Stimulated activated naive CD4-positive, alpha-beta T cell treated with Interleukin-2 at 50 U/mL for 16 hours (primary cell): ENCODE measurements at places on chromosomes 12 and 14.

GRCh38 chr14:65440230-65440629 is 27.7 kb downstream of the FUT8 start:
- no peak for DNase-seq

- DNase-seq, result no peak
These were observed 138.9 kb downstream of the PIK3C2G start for GRCh38 chr12:18400186-18400585.

- DNase-seq, result no peak
These were observed 244.3 kb upstream of the NOVA1 start for GRCh38 chr14:26841920-26842741.

DNA sequence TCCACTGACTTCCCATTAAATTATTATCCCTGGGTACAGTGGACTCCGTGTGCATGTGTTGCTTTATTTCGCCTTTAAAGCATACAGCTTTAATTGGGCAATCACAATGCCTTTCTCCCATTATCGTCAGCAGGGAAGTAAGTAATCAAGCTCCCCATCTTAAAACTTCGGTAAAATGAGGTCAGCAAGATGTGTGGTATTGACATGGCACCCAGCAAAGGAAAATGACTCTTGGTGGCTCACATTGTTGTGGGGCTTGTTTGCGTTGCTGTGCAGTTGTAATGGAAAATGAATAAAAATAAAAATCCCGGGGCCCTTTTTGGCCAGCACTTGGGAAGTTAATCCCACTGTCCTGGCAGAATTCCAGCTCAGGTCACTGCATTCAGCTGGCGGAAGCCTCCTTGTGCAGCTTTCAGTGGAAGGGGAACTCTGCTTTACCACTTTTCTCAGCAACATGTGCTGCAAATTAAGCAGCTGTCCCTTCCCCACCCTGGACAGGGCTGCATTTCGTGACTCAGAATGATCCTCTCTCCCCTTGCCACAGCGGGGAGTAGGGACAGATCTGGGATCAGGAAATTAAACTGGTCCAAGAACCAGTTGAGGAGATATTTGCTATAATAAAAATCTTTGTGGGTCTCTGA is 13.9 kb upstream of the ATP2A2 start:
- DNase-seq, result no peak

DNA sequence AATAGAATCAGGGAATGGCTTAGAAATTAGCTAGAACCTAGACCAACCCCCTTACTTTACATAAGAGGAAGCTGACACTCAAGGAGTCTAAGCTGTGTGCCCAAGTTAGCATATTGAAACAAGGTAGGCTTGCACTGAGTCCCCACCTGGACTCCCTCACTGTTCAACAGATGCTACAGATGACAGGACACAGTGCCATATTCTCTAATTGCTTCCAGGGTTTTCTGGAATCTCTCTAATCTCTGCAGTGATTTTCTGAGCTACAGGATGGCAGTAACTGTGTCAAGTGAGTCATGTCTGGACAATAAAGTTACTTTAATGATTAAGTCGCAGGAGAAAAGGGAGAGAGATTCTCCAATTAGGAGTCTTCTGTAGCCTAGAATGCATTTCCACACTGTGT is 35.8 kb downstream of the AKAP6 start:
- no peak for DNase-seq

DNA sequence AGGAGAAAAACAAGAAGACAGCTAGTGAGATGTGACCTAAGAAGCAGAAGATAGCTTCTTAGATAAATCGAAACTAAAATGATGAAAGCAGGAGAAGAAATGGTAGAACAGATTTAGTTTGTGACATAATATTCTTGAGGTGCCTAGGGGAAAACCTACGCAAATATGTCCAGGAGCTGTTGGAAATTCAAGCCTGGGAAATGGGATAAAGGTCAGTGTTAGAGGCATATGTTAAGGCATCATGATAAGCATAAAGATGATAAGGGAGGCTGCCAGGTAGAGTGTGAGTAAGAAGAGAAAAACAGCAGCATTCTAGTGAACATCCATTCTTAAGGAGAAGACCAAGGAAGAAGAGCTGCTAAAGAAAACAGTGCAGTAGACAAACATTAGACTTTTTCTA is 109.6 kb upstream of the LGR5 start:
- no peak for DNase-seq

DNA sequence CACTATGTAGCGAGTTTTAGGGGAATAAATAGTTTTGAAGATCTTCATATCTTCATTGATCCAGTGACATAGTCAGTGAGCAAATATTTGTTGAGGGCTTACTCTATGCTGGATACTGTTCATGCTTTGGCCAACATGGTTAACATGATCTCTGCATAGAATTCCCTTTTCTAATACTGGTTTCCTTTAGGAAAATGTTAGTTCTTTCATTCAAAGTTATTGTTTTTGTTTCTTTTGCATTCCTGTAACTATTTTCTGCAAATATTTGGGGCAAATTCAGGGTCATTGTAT is 226.5 kb downstream of the C12orf50 start:
- DNase-seq, result no peak

- no peak for DNase-seq
These were observed 114.2 kb downstream of the PDE3A start for GRCh38 chr12:20482491-20483054.

DNA sequence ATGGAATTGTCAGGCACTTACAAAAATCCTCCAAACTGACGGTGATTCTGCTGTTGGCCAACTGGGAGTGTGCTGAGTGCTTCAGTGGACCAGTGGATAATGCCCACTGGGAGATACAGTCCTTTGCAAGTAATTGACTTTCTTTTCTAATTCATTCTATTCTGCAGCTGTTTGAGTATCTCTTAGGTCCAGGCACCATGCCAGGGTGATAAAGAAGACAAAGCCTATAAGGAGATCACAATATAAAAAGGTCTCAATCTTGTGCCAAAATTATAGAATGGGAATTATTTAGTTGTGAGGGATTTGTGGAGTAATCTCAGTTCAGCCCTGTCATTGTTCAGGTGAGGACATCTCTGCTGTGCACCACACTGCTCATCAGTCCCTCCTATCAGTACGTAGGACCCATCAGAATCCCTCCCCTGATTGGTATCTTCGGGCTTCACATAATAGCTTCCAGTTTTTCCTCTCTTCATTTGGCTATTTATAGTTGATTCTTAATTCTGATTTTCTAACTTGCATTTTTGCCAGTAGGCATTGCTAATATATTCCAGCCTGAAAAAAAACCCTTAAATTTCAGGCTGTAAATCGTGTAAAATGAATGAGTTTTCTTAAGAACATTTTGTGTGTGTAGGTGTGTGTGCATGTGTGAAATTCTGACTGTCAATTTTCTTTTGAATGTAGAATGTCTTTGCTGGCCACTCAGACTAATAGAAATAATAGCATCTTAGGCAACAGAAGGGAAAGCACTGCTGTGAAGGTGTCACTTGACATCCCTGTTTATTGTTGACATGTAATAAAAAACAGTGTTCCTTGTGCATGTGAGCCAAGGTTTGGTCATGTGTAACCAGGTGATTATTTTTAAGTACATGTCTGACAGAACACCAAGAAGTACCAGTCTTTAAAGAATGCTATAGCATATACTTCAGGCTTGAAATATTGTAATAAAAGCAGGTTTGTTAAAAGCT is 457.6 kb upstream of the RGS6 start:
- no peak for DNase-seq

GRCh38 chr12:50265770-50266524 is 17.4 kb downstream of the LIMA1 start:
- DNase-seq, result no peak

DNA sequence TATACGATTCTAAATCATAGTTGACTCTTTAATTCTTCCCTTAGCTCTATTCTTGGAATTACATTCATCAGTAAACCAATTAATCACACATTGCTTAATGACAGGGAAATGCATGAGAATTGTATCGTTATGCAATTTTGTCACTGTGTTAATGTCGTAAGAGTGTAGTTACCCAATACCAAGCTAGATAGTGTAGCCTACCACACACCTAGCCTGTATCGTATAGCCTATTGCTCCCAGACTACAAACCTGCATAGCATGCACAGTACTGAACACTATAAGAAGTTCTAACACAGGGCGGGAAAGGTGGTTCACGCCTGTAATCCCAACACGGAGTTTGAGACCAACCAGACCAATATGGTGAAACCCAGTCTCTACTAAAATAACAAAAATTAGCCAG is 24.7 kb downstream of the HNRNPC start:
- DNase-seq, result no peak

DNA sequence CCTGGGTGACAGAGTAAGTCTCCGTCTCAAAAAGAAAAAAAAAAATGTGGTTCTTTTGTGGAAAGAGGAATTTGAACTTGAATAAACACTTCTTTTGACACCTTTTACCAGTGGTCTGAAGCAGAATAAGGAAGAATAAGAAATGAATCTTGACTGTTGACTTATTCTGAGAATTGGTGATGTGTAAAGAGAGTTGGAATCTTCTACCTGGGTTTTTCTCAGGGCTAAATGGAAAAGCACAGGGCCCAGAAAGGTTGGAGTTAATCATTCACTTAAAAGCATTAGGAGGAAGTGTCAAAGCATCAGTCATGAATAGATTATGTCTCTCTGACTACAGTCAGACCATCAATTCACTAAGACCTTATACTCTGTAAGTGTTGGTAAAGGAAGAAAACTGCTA is 13.9 kb downstream of the PNMA1 start:
- no peak for DNase-seq

GRCh38 chr12:130702966-130703732 is 12.9 kb downstream of the RIMBP2 start:
- DNase-seq, result no peak

DNA sequence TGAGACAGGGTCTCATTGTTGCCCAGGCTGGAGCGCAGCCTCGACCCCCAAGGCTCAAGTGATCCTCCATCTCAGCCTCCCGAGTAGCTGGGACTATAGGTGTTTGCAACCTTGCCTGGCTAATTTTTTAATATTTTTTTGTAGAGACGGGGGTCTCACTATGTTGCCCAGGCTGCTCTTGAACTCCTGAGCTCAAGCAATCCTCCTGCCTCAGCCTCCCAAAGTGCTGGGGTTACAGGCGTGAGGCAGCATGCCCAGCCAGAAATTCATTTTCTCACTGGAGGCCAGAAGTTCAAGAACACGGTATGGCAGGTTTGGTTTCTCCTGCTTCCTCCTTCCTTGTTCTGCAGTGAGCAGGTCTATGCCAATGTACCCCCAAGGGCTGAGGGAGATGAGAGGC is 3.7 kb downstream of the RNASE1 start:
- DNase-seq, result no peak

DNA sequence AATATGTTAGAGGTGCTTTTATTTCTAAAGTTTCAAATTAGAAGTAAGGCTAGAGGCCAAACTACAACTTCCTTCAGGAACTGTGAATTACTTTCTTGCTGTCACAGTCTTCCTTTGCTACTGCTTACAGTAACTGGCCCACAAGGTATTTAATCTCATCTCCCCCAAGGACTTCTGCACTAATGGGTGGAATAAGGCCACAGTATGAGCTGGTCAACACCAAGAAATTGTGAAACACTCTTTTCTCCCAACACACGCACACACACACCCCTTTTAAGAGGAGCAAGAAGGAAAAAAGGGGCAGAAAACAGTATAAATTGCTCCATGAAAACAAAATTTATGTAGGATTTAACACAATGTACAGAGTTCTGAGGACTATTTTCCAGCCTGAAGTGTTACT is 45.6 kb downstream of the SCAF11 start:
- no peak for DNase-seq

DNA sequence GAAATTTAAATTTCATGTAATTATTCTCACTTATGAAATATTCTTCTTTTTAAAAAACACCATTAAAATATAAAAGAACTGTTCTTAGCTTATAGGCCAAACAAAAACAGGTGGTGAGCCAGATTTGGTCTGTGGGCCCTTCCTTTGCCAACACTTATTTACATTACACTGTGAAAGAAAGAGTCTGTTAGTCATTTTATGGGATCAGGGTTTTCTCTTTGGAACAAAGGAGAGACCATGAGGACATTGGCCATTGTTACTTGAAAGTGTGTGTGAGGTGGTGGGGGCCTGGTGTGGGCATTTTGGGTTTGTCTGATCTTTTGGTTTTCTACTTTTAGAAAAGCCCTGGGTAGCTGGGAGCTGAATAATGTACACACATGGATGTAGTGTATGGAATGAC is 62.7 kb downstream of the TTC6 start:
- DNase-seq, result no peak

GRCh38 chr12:100468126-100468525 is 5.5 kb upstream of the NR1H4 start:
- no peak for DNase-seq

DNA sequence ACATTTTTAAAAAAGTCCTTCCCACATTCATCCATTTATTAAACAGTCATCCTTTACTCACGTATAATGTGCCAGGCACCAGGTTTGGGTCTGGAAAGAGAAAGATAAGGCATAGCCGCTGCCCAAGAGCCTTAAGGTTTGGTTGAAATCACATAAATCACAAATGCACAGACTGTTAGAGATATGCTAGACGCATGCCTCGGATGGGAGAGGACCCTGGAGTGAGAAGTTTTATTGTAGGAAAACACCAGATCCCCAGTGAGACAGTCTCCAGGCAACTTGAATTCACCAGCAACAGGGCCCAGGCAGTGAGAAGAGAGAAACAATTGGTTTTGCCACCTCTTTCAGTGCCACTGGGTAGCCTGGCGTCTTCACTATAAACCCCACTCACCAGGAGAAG is 305.9 kb upstream of the AMIGO2 start:
- no peak for DNase-seq

- DNase-seq, result no peak
These were observed 160.6 kb downstream of the ANO4 start for GRCh38 chr12:100955139-100955538.

DNA sequence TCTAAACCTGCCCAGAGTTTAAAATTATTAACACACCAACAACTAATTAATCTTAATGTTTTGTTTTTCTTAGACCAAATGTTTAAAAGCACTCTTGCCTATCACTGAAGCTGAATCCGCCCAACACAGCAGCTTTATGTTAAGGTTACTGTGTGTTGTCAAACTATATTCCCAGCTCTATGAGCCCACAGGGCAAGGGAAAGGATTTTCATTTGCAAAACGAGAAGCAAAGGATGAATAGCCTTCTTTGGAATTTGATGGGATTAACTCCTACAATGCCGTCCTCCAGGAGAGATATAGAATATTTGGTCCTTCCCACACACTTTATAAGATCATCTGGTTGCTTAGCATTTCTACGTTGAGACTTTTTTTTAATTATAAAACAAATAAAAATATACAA is 43.7 kb downstream of the DUSP16 start:
- no peak for DNase-seq
